Endothelial cell of coronary artery (primary cell): ENCODE measurements at places on chromosomes 5 and 9. TPM values are rescaled to one million over a fixed set of nuclear protein-coding genes. Genes with fewer than 3 reads are reported as not detected.

The REXO4 gene
- total RNA-seq = 20.2 and 23.5 TPM in 2 replicates

The ECM2 gene
- 0.18 and 0.38 TPM in 2 replicates for total RNA-seq

The PTTG1 gene
- total RNA-seq = 72.8 and 108 TPM in 2 replicates

The FBP1 gene
- 0.38 and 2.5 TPM in 2 replicates for total RNA-seq

The PTPDC1 gene
- total RNA-seq = 6.1 and 8.7 TPM in 2 replicates

The PCDHGB4 gene
- total RNA-seq = 14.9 and 16.3 TPM in 2 replicates

The OTULINL gene
- total RNA-seq = under 0.01 TPM in 2 replicates

The CDKN2B gene
- total RNA-seq = 7.6 and 9.8 TPM in 2 replicates

The SEMA6A gene
- total RNA-seq = 0.47 and 0.54 TPM in 2 replicates

The CDX1 gene
- not detected in 2 replicates for total RNA-seq

The FAM153A gene
- total RNA-seq = 0.28 TPM in 1 of 2 replicates, not detected in the other

The C1QTNF2 gene
- total RNA-seq = 0.09 TPM in 1 of 2 replicates, not detected in the other

The FGF18 gene
- total RNA-seq = 0.09 TPM in 1 of 2 replicates, not detected in the other

The NSA2 gene
- 94.5 and 104 TPM in 2 replicates for total RNA-seq

The SURF6 gene
- total RNA-seq = 10.6 and 13.9 TPM in 2 replicates

The NEUROG1 gene
- not detected in 2 replicates for total RNA-seq

The DOCK2 gene
- 0.36 and 0.75 TPM in 2 replicates for total RNA-seq

The CNTNAP3 gene
- total RNA-seq = 34.0 and 60.5 TPM in 2 replicates

The DMRT3 gene
- total RNA-seq = not detected in 2 replicates

The ITK gene
- not detected in 2 replicates for total RNA-seq

The C9orf50 gene
- 0.09 TPM in 1 of 2 replicates, not detected in the other for total RNA-seq

The ZBTB26 gene
- total RNA-seq = 2.3 and 3.7 TPM in 2 replicates

The S1PR3 gene
- 8.5 and 72.5 TPM in 2 replicates for total RNA-seq

The MRPS2 gene
- total RNA-seq = 18.9 and 20.5 TPM in 2 replicates

The GPR150 gene
- 0.18 and 0.19 TPM in 2 replicates for total RNA-seq

The PCDHGB1 gene
- total RNA-seq = 0.99 and 2.0 TPM in 2 replicates

The IFNA21 gene
- not detected in 2 replicates for total RNA-seq

The SGCD gene
- 0.28 TPM in 1 of 2 replicates, not detected in the other for total RNA-seq

The PCSK1 gene
- 0.75 and 2.2 TPM in 2 replicates for total RNA-seq

The COL15A1 gene
- total RNA-seq = under 0.01 TPM in 1 of 2 replicates, not detected in the other

The SURF1 gene
- total RNA-seq = 19.9 and 27.8 TPM in 2 replicates

The BOD1 gene
- total RNA-seq = 65.3 and 72.9 TPM in 2 replicates

The SOWAHA gene
- not detected in 2 replicates for total RNA-seq

The STPG3 gene
- total RNA-seq = not detected in 2 replicates

The TTC16 gene
- not detected in 2 replicates for total RNA-seq

The BARHL1 gene
- total RNA-seq = not detected in 2 replicates
